T-helper 1 cell (primary cell): ENCODE measurements at places on chromosomes 5 and 9.

DNA sequence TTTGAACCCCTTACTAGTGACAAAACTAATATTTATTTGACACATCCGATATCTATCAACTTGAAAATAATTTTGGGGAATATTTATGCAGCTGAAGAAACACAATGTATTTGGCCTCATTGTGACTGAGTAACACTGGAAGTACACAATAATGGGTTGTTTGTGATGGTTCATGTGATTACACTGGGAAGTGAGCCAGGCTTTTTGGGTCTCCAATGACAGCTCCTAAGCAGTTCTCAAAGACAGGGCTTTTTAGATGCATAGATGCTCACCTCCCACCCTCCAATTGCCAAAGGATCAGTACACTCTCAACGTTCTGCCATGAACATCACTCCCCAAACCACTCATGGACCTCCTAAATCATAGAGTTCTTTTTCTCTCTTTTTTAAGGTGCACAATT, 170.0 kb downstream of the SLC24A2 start:
- DNase-seq = no peak

DNA sequence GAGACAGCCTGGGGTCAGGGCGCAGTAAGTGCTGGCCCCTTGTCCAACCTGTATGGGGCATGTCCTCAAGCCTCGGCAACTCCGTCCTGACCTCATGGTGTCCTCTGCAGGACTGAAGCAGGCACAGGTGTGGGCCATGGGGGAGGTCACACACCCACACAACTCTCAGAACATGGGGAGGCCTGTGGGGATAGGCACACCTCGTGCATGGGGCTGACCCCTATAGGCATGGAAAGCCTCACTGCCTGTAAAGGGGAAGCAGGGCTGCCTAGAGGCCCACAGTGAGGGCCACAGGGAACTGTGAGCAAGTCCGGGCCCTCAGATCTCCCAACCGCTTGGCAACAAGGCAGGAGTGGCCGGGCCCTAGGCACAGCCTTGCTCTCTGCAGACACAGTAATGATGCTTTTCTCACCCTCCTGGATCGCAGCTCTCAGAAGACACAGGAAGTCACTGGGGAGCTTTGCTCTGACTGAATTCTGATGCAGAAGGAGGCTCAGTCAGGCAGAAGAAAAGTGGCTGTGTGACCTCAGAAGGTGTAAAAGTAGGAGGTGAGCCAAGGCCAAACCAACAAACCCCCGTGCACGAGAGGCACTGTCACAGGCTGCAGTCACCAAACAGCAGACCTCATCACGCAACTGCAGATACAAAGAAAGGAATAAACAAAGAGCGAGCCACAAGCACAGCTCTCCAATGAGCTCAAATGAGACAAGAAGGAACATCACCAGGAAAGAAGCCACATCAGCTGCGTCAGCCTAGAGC, 5.4 kb downstream of the IPPK start:
- no peak for DNase-seq

DNA sequence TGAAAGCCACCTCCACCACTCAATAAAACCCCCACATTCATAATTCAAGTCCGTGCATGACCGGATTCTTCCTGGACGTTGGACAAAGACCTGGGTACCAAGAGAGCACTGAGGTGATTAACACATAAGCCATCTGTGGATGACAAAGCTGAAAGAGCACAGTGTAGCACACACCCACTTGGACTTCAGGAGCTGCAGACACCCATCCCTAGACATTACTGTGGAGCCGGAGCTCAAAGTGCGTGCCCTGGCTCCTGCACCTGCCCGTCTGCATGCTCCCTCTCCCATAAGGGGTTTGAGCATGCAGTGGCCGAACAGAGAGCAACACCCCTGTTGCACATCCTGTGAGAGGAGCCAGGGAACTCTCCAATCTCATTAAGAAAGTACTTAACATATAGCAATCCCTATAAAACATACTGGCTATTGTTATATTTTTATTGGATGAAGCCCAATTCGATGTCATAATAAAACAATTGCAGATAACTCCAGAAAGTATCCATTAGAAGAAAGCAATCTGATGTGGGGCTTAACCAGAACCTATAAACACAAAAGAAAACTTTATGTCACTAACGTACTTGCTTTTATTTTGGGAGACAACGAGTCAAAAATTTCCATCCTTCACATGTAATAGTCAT, 1174.2 kb upstream of the C9orf72 start:
- DNase-seq = no peak

GRCh38 chr9:103545260-103545659, 548.8 kb upstream of the SMC2 start:
- no peak for DNase-seq

GRCh38 chr5:169988206-169988605, 7.9 kb upstream of the INSYN2B start:
- DNase-seq = no peak

DNA sequence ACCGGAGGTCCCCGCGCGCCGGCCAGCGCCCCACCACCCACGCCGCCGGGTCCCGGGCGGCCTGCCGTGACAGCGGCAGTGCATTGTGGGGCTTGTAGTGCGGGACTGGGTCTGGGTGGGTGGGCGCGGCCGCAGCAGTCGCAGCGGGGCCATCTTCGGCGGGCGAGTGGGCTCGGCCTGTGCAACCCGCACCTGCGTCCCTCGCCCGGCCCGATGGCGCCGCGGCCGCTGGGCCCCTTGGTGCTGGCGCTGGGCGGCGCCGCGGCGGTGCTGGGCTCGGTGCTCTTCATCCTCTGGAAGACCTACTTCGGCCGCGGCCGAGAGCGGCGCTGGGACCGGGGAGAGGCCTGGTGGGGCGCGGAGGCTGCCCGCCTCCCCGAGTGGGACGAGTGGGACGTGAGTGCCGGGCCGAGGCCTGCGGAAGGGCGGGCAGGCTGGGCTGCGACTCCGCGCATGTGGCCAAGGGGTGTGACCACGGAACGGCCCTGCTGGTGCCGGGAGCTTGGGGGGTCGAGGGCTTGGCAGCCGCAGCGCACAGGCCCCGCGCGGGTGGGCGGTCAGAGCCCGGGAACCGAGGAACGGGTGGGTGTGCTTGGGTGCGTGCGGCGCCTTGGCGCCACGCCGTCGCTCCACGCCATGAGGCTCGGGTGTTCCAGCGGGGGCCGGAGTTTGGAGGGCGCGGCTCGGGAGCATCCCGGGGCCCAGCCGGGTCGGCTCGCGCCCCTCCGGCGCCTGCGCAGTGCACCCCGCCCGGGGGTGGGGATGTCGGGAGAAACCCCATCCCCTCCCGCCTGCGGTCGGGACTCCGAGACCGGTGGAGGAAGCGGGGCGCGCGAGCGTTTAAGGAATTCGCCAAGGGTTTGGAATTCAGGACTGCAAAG, at the start of gene ARL10:
Gene ARL10 (plus strand): TSS at position 137 of the 881 bp plus-strand sequence. CDS start 77 bp downstream, at position 214.
- peak; percentile 24 for DNase-seq

DNA sequence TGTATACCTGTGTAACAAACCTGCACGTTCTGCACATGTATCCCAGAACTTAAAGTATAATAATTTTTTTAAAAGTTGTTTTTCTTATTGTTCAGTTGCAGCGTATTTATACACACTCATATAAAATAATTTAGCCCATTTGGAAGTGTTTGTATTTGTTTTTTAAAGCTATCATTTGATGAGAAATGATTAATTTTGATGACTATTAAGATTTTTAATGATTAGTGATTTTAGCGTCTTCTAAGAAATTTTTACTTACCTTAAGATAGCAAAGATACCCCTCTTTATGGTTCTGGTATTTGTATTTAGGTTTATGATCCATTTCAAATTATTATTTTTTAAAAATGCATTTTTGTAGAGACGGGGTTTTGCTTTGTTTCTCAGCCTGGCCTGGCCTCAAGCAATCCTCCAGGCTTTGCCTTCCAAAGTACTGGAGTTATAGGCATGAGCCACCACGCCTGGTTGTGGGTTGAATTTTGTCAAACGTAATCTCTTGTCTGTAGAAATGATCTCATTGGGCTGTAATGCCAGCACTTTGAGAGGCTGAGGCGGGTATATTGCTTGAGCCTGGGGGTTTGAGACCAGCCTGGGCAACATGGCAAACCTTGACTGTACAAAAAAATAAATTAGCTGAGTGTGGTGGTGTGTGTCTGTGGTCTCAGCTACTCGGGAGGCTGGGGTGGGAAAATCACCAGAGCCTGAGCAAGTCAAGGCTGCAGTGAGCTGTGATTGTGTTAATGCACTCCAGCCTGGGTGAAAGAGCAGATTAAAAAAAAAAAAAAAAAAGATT, 26.9 kb downstream of the CSNK1G3 start:
- DNase-seq = no peak

GRCh38 chr5:156824800-156825199, 25.3 kb upstream of the PPP1R2B start:
- no peak for DNase-seq

DNA sequence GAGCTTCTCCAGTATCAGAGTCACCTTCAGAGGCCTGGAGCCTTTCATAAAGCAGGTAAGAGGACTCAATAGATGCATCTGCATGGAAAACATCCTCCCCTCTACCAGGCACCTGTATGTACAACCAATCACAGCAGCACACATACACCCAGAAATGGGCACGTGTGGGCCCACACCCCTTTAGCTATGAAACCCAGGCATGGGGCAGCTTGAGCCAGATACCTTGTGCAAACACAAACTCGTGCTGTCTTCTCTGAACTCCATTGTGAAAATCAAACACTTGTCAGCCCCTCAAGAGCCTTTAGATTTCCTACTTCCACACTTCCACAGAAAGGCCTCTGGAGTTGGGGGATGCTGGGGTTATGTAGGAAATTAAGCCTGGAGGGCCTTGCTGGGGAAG, 1.1 kb upstream of the CSF2 start:
- DNase-seq = no peak

DNA sequence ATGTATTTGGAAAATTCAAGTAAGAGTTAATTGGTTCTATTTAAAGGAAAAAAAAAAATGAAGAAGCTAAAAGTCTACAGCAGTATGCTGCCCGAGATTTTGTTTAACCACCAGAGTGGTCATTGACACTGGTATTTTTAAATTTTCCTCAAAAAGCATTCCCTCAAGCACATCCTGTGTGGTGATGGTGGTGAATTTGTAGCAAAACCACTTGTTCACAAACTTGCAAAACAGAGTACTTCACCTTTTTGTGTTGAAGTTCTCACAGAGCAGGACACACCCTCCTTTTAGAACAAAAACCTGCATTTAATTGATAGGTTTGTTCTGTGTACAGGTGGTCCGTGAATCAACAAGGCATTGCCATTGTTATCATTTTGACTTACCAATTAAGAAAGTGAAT, 374.2 kb downstream of the EFNA5 start:
- no peak for DNase-seq

DNA sequence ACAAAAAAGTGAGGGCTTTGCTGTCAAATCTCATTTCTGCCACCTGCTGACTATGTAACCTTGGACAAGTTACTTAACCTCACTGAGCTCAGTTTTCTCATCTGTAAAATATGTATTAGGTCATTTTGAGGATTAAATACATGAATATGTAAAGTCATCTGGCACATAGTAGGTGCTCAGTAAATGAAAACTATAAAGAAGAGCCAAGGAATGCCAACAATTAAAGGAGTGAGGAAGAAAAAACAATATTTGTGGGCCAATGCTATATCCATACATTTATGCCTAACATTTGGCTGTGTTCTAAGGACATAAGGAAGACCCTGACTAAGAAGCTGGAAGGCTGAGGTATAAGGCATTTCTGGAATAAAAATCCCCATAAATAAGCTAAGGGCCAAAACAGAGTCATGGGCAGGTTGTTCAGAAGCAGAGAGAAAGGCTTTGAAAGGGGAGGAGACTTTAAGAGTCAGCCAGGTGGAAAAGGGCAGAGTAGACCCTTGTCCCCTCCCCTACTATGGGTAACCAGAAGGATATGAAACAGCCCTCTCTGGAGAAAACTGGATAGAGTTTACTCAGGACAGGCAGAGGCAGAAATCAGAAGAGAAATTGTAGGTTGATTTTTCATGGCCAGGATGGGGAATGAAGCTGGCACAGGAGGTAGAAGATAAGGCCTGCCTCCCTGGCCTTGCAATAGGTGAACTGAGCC, 47.6 kb upstream of the SIL1 start:
- no peak for DNase-seq

DNA sequence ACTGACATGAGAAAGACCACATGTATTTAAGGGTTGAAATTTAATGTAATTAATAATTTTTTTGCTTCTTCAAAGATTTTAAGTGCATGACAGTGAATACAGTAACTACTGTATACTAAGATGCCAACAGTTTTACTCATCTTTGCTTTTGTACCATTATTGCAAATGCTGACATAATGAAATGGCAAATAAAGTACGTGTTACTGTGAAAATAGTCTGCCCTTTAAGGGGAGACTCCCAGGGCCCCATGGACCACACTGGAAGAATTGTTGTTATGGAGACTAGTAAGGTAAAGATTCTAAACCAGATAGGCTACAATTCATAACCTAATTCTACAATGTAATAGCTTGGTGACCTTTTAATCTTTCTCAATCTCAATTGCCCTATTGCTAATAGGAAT, 84.7 kb downstream of the NR3C1 start:
- no peak for DNase-seq

DNA sequence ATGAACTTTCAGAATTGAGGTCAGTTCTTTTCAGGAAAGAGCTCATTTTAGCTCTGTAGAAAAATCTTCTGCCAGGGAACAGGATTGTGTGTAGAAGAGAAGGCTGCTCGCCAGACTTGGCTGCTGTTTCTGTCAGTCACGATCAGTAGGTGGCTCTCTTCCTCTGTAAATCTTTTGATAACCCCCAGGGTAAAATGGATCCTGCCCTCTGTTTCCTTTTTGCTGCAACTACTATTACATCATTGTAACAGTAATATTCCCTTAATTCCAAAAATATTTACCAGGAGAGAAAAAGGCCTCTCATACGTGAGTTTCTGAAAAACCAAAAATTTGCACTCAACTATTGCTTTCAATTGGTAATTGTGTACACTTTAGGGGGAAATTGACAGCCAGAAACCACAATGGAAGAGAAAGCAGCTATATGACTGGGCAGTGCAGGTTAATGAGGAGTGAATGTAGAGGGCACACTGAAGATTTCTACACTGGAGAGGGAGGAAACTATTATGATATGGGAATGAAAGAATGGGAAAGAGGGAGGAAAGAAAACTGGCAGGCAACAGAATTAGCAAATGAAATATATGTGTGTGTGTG, 12.3 kb downstream of the IFNA21 start:
- DNase-seq = peak; percentile 0

DNA sequence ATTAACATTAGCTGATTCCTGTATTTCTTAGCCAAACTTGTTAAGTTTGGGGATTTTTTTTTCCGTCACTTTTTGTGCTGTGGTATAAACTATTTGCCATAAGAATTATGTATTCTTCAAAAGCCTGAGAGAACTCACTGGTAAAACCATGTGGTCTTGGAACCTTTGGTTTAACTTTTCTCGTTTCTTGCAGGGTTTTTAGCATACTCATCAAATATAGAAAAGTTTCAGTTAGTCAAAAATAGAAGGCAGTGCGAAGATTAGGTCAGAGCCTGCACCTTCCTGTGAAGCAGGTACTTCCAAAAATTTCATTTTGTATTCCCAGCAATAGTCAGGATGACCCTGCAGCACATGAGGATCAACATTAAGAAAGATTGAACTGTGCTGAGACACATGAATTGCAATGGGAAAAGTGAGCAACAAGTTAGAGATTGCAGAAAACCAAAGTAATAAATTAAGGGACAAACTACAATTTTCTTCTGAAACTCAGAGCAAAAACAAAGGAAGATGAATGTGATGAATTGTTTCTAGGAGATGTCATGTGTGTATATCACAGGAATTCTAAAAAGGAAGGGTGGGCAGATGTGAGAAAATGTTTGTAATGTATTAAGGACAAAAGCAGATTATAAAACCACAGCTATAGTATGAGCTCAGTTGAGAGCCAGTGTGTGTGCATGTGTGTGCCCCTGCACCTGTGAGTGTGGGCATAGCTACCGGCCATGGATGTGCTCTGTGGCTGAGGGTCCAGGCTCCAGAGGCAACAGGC, 102.2 kb downstream of the ANGPTL2 start:
- DNase-seq = no peak

- DNase-seq = no peak
These were observed 975 bp downstream of the OCLN start for GRCh38 chr5:69493396-69494133.

- no peak for DNase-seq
These were observed 3.8 kb downstream of the NDST1 start for GRCh38 chr5:150511578-150512367.
